Natural killer cell treated with Interleukin-12 subunit alpha and Interleukin-12 subunit beta and Interleukin-15 and Interleukin-18, amount 100 ng/mL, for 72 hours (primary cell): ENCODE measurements at places on chromosomes 2 and 18.
A peak's percentile ranks its signal among the peaks of the same experiment; 100 is the strongest.

- no peak for DNase-seq
These were observed 140.3 kb upstream of the RAB12 start for GRCh38 chr18:8468921-8469335.

DNA sequence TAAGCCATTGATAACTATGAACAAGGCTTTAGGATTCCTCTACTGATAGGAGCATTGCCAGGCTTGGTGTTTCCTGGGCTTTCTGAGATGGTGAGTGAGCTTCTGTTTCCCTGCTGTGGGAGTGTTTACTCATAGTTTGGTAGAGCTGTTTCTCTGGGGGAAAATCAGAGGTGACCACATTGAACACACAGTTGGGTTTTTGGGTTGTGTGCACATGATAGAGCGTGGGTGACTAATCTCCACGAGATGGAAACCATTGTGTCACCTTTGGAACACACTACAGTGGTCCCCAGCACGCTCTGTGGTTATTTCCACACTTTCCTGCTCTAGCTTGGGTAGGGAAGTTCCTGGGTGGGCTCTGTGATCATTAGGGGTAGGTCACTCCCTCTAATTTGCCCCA, 5.4 kb downstream of the IL1R1 start:
- DNase-seq = no peak

- peak; percentile 42 for DNase-seq
These were observed 38.8 kb downstream of the CENPO start for GRCh38 chr2:24832073-24832461.

- no peak for DNase-seq
These were observed 165.9 kb upstream of the ID2 start for GRCh38 chr2:8515864-8516533.

DNA sequence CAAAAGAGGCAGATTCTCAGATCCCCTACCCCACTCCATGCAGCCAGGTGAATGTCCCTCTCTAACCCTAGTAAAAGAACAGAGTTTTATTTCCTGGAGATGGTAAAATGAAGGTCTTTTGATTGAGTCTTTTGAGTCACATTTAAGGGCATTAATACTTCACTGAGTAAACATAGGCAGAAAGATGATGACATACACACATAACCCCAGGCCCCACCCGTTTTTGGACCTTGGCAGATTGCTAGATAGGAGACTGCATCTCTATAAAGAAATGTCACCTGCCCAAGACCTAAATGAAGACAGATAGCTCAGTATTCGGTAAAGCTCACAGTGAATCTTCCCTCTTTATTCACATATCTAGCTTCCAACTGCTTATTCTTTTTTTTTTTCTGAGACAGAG, 28.3 kb upstream of the PEX13 start:
- no peak for DNase-seq
